Mucosa of descending colon (tissue), 3 donors: ENCODE measurements at places on chromosomes 6 and 20. TPM values are rescaled to one million over a fixed set of nuclear protein-coding genes. Genes with fewer than 3 reads are reported as not detected.

ENPP3 gene
- 22.8 TPM for total RNA-seq

STK38 gene
- total RNA-seq: 67.3 TPM

LTB gene
- total RNA-seq: 2.1 TPM

JPH2 gene
- total RNA-seq: 2.3 TPM

IPCEF1 gene
- 1.8 TPM for total RNA-seq

DNA sequence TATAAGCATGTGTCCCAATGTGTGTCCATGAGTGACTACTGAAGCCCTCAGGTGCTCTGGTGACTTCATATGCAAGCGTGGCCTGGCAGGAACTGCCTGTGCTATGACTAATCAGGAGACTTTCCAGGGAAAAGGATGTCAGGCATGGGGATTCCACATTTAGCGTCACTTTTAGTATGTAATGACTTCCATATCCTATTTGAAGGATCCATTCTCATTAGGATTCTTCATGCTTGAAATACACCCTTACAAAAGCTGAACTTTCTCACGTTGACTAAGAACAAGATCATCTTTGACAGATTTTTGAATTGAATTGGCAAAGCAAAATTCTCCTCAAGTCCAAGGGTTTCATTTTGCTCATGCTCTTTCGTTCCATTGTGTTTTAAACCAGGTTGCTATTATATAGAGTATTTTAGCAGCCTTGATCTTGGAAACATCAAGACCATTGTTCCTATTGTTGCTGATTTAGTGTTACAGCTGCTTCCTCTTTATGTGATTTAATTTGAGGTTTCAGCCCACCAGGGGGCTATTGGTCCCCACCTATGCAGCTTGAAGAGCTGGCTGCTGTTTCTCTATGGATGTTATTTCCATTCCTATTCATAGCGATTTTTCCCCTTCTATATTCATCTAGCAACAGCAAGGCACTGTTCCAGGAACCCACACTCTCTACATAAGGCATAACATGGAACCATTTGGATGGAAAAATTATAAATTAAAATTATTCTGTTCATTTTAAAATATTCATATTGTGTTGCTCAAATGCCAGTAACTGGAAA, 418.6 kb downstream of the CDKAL1 start:
- no peak for DNase-seq

DNA sequence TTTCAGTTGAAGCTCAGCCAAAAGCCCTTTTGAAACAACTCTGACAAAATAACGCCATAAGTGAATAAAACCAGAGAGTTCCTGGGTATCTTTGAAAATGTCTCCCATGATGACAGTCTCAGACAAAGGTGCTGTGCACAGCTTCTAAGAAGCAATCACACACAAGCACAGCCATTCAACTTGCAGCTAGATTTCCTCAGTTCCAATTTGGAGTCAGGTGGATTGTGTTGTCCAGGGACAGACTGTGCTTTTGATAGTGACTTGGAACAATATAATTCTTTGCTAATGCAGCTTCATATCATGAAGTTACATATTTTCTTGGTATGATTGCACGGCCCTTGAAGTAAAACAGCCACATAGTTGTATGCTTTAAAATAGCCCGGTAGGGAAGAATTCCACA, 105.6 kb downstream of the FARS2 start:
- DNase-seq: no peak

DNA sequence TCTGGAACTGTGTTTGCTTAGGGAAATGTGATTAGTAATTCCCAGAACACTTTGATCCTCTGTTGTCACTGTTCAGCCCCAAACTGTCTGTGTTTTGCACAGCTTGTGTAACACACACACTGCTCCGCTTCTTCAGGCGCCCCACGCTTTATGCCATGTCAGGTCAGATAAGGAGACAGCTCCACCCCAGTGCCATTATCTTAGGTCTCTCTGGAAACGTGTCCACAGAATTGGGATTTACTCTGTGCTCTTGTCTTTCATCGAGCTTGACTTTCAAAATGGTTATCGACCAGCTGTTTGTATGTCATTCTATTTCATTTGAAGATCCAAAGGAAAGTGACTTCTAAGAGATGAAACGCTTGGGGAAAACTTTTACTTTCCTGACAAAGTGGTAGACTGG, 106.4 kb upstream of the SSTR4 start:
- no peak for DNase-seq

DNA sequence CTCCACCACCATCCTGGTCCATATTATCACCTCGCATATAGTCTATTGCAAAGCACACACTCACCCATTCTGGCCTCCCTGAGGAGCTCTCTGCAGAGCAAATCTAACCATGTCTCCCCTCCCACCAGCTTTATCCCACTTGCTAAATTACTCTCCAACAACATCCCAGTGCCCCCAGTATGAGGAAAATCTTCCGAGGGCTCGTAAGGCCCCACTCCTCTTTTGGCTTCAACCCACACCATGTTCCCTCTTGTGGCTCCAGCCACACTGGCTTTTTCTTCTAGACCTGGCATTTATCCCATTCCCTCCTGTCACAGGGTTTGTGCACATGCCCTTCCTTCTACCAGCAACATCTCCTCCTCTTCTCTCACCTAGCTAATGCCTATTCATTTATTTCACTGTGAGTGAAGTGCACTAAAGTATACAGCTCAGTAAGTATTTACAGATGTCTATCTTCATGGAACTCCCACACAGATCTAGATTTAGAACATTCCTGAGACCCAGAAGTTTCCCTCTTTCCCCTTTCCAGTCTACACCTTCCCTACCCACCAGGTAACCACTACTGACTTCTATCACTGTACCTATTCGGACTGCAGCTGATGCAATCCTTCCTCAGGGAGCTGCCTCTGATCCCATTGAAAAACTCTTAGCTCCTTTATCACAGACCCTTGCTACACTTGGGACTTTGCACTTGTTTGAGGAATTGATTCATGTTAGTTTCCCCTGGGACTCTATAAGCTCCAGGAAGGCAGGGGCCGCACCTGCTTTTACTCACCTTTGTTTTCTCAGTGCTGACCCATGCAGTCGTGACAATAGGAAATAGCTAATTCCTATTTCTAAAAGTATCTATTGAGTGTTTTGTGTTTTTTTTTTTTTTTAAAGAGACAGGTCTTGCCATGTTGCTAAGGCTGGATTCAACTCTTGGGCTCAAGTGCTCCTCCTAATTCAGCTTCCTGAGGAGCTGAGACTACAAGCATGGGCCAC, 15.5 kb downstream of the MRPL14 start:
- DNase-seq: no peak

GRCh38 chr20:34842143-34842542, 16.7 kb upstream of the NCOA6 start:
- no peak for DNase-seq

DNA sequence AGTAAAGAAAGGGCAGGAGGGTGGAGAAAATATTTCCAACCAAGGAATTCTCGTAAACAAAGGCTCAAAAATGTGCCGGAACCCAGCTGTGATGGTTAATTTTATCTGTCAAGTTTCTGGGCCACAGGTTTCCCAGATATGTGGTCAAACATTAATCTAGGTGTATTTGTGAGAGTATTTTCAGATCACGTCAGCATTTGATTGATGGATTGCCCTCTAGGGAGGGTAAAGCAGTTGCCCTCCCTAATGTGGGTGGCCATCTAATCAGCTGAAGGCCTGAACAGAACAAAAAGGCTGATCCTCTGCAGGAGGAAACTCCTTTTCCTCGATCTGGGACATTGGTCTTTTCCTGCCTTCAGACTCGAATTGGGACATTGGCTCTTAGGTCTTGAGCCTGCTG, 298.7 kb upstream of the TCF21 start:
- DNase-seq: no peak

- peak; percentile 36 for DNase-seq
Observed at GRCh38 chr20:61886721-61887595, 178.7 kb downstream of the TAF4 start.

GRCh38 chr20:49248301-49248700, 29.1 kb downstream of the DDX27 start:
- DNase-seq: no peak

DNA sequence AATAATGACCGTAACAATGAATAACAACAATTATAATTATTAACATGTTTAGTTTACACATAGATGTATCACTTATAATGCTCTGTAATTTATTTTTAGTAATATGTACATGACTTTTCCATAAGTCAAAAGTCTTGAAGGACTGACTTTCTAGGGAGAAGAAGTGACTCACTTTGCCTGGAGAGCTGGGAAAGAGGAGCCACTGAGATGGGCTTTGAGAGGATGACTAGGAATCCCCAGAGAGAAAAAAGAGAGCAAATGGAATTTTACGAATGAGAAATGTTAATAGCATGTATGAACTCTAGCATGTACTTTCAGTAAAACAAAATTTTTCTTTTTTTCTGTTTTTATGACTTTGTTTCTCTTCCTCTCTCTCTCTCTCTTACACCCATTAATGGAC, 67.8 kb upstream of the RALY start:
- DNase-seq: no peak

GRCh38 chr6:107392069-107392468, 67.3 kb downstream of the PDSS2 start:
- DNase-seq: no peak

GRCh38 chr6:137775720-137776119, 91.3 kb upstream of the TNFAIP3 start:
- no peak for DNase-seq

- no peak for DNase-seq
Observed at GRCh38 chr20:50405235-50405914, 104.8 kb upstream of the PTPN1 start.

- DNase-seq: no peak
Observed at GRCh38 chr6:45712786-45713185, 302.9 kb downstream of the CLIC5 start.

GRCh38 chr6:36028088-36028876, 674 bp downstream of the MAPK14 start:
- peak; percentile 70 for DNase-seq

- DNase-seq: no peak
Observed at GRCh38 chr6:84019842-84020211, 13.7 kb upstream of the MRAP2 start.

DNA sequence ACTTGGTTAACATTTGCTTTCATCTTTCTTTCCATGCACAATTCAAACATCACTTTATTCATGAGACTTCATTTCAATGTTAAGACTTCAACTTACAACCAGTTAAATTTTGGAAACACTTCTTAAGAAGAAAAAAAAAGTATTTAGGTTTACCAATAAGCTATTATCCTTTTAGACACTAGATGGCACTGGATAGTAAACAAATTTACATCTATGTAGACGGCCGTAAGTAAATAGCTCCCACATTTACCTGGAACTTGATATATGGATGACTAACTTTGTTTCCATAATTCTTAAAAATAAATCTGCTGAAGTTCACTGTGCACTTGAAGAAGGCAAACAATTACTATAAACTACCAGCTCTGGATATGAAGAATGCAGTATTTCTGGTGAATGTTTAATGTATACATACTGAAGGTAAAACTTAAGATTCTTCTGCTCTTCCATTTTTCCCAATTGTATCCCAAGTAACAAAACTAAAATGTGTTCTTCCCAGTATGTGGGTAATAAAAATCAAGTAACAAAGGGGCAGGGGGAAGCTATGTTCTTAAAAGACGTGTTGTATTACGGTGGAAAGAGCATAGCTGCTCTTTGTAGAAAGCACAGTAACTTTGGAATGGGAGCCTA, 130.6 kb upstream of the C6orf118 start:
- DNase-seq: no peak

DNA sequence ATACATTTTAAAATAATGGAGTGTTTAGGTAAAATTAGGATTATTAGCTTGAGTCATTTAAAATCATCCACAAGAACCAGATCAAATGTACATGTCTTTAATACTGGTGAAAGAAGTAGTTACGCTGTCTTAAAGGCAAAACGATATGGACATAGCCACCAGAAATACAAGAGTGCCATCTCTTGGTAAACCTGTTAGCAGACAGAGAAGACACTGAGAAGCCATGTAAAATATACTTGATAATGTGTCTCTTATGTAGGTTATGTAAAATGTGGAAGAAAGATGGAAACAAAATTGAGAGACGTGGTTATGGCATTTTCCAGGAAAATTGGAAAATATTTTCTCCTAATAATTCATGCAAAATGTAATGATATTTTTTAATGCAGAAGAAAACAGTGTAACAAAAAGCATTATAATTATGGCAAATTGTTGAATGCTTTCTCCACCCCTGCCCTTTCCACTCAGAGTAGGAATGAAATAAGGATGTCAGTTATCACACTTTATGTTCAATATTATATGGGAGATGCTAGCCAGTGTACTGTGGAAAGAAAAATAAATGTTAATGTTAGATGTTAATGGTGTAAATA, 12.2 kb upstream of the SLC17A2 start:
- no peak for DNase-seq

DNA sequence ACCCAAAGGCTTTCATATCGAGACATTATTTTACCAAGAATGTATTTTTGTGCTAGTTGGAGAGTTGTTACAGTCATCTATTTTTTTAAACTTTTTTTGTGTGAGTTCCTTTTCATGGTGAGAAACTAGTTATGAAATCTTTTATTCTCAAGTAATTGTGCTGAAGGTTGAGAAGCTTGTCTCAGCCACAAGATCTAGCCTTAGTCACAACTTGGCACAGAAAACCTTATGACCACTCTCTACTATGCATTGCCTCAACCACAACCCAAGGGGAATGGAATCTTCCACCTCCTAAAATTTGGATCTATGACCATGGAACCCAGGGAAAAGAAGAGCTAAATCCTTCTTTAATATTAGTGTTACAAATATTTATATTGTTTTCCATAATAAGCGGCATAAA, 58.5 kb downstream of the HS3ST5 start:
- DNase-seq: no peak

DNA sequence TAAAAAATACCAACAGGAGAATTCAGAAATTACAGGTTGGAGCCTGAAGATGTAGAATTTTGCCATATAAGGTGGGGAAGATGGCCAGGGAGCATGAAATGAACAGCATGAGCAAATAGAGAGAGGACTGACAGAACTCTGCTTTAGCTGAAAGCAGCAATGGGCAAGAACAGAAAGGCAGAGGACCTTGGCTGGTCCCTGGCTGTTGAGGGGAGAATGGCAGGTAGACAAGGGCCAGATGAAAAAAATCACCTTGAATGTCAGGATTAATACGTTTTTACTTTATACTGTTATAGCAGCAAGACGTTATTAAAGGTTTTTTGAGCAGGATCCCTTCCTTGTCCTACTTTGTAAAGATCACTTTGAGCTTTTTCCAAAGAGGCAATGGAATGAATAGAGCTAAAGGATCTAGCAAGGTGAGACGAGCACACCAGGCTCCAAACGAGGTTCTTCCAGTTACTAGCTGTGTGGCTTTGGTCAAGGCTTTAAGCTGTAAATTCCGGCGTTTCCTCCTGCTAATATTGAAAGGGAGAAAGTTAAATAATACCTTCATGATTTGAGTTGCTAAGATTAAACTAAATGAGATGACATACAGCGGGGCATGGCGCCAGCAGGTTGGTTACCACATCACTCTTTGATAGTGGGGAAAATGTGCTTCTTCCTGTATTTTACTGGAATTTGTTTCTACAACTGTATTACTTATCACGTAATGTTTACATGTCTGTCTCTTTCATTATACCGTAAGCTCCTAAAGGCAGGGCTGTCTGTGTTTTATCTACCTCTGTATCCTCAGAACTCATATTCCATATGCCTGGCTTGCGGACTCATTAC, 776 bp downstream of the PPIL1 start:
- DNase-seq: no peak

- DNase-seq: no peak
Observed at GRCh38 chr6:84645563-84646266, 118.7 kb downstream of the TBX18 start.
